Neural crest cell (in vitro differentiated cells): ENCODE measurements at places on chromosomes 11 and 22. TPM values are rescaled to one million over a fixed set of nuclear protein-coding genes. Genes with fewer than 3 reads are reported as not detected.
A peak's percentile ranks its signal among the peaks of the same experiment; 100 is the strongest.

GRCh38 chr22:48683640-48684039 is 1144.0 kb downstream of the BRD1 start:
- H3K27ac ChIP-seq = no peak overlapping the region
- no peaks in the 10 kb centered on the region for H3K27me3 ChIP-seq
- H3K4me3 ChIP-seq = no peak overlapping the region

DNA sequence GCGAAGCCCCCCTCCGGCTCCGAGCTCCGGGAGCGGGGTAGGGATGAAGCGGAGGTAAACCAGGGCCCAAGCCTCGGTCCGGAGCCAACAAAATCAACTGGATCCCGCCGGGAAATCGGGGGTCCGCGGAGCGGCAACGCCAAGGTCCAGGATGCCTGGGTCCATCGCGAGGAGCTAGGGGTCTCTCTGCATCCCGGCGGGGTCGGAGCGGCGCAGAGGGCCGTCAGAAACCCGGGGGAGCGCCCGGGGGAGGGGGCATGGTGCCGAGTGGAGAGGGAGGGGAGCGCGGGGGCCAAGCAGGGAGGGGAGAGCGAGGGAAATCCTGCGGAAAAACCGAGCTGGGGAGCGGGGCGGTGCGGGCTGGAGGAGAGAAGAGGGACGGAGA is 51.8 kb downstream of the SLC22A12 start:
- peaks cover 42% of the 10 kb centered on the region for H3K27me3 ChIP-seq
- DNase-seq = no peak
- H3K4me1 ChIP-seq = peaks cover 27% of the 10 kb centered on the region
- H3K4me3 ChIP-seq = no peak overlapping the region
- no peak overlapping the region for H3K27ac ChIP-seq

- no peaks in the 10 kb centered on the region for H3K36me3 ChIP-seq
- no peak for DNase-seq
- H3K4me3 ChIP-seq = no peak overlapping the region
- H3K27ac ChIP-seq = no peak overlapping the region
- H3K27me3 ChIP-seq = peaks cover 6% of the 10 kb centered on the region
Measured at GRCh38 chr22:45448431-45448830, 34.9 kb downstream of the RIBC2 start.

GRCh38 chr22:41425660-41426365 is 20.8 kb downstream of the TOB2 start:
- H3K27me3 ChIP-seq = no peaks in the 10 kb centered on the region
- H3K36me3 ChIP-seq = no peaks in the 10 kb centered on the region
- peak overlapping the region; percentile 31 for H3K27ac ChIP-seq
- no peaks in the 10 kb centered on the region for H3K4me1 ChIP-seq
- no peak for DNase-seq

DNA sequence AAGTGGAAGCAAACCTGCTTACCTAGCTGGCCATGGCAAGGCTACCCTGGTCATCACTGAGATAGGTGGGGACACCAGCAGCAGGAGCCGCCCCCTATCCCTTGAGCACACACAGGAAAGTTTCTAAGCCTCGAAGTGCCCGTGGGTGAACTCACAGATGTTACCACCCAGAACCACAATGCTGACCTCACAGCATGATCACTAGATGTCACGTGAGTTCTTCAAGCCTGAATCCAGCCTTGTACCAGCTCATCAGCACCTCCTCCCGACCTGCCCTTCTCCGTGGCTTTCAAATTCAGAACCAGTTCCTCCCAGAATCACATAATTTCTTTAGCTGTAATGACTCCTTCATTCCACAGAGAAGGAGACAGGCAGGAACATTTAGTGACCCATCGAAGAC is 24.7 kb upstream of the TIMP3 start:
- DNase-seq = no peak
- H3K4me1 ChIP-seq = peaks cover 13% of the 10 kb centered on the region
- H3K36me3 ChIP-seq = peaks cover 6% of the 10 kb centered on the region
- H3K27me3 ChIP-seq = no peaks in the 10 kb centered on the region
- H3K27ac ChIP-seq = no peak overlapping the region

DNA sequence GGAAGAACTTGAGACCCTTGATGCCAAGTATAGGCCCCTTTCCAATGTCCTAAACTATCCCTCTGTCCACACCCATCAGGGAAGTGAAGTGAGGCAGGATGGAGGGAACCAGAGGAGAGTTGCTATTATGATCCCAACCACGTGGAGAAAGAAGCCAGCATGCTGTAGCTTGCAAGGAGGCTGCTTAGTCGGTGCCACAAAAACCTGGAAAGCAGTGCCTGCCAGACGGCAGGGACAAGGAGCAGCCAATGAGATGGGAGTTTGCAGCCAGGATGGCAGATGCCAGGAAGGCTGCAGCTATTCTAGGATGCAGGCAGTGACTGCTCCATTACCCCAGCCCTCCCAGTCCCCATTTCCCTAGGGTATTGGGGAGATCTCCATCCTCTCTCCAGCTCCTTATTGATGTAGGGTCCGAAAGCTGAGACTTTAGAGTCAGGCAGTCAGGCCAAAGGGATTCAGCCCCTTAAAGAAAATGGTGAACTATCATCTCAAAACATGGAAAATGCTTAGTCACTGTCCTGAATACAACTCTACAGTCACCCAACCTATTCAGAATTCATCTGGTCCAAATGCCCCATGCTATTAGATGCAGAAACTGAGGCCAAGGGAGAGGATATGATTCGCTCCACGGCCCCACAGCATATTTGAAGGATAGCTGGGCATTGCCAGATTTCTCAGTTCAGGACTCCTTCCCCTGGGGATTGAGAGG is 18.4 kb upstream of the LRRC55 start:
- no peak for DNase-seq
- H3K4me3 ChIP-seq = no peak overlapping the region
- H3K36me3 ChIP-seq = no peaks in the 10 kb centered on the region
- no peak overlapping the region for H3K27ac ChIP-seq
- H3K27me3 ChIP-seq = peaks cover 9% of the 10 kb centered on the region

DNA sequence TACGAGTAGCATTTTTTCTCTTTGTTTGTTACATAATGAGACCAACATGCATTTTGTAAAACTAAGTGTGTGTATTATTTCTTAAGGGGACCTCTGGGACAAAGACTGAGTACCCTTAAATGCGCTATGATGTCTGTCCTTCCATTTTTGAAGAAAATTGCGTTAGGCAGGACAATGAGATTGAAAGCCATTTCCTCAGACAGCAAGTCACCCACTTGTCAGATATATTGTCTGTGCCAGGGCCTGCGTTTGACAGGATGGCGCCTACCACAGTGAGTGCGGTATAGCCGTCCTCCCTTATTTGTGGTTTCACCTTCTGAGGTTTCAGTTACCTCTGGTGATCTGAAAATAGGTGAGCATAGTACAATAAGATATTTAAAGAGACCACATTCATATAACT is 2.2 kb downstream of the AP2A2 start:
- H3K36me3 ChIP-seq = no peaks in the 10 kb centered on the region
- DNase-seq = no peak
- H3K27ac ChIP-seq = no peak overlapping the region
- H3K4me3 ChIP-seq = peak overlapping the region; percentile 84
- H3K4me1 ChIP-seq = peaks cover 36% of the 10 kb centered on the region
- no peaks in the 10 kb centered on the region for H3K27me3 ChIP-seq

DNA sequence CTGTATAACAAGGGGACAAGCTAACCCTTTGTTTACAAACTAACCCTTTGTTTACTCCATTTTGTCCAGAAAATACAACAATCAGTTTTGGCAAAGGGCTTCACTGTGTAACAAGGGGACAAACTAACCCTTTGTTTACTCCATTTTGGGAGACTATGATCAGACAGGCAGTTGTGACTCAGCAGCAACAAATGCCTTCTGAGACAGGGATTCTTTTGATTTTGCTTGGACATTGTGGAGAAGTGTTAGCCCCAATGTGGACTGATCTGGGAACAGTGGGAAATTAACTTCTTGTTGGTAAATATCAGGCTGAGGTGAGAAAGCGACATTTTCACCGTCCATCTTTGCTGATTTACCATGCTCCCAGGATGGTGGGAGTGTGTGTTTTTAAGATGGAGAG is 983 bp downstream of the EHF start:
- no peak for DNase-seq
- H3K27me3 ChIP-seq = no peaks in the 10 kb centered on the region
- H3K4me1 ChIP-seq = peaks cover 10% of the 10 kb centered on the region
- no peak overlapping the region for H3K27ac ChIP-seq

GRCh38 chr11:17600316-17601255 is 53.5 kb downstream of the OTOG start:
- H3K27ac ChIP-seq = peak overlapping the region; percentile 78
- H3K4me3 ChIP-seq = no peak overlapping the region
- no peaks in the 10 kb centered on the region for H3K36me3 ChIP-seq
- H3K27me3 ChIP-seq = peaks cover 26% of the 10 kb centered on the region
- DNase-seq = no peak
- peaks cover 4% of the 10 kb centered on the region for H3K4me1 ChIP-seq

GRCh38 chr11:57787920-57788702 is 26.5 kb downstream of the CTNND1 start:
- no peaks in the 10 kb centered on the region for H3K27me3 ChIP-seq
- H3K36me3 ChIP-seq = peaks cover 5% of the 10 kb centered on the region
- DNase-seq = no peak
- H3K27ac ChIP-seq = peak overlapping the region; percentile 61

GRCh38 chr11:11218629-11218986 is 134.4 kb downstream of the CSNK2A3 start:
- H3K27me3 ChIP-seq = no peaks in the 10 kb centered on the region
- H3K4me3 ChIP-seq = no peak overlapping the region
- no peak overlapping the region for H3K27ac ChIP-seq
- no peak for DNase-seq
- H3K36me3 ChIP-seq = no peaks in the 10 kb centered on the region

DNA sequence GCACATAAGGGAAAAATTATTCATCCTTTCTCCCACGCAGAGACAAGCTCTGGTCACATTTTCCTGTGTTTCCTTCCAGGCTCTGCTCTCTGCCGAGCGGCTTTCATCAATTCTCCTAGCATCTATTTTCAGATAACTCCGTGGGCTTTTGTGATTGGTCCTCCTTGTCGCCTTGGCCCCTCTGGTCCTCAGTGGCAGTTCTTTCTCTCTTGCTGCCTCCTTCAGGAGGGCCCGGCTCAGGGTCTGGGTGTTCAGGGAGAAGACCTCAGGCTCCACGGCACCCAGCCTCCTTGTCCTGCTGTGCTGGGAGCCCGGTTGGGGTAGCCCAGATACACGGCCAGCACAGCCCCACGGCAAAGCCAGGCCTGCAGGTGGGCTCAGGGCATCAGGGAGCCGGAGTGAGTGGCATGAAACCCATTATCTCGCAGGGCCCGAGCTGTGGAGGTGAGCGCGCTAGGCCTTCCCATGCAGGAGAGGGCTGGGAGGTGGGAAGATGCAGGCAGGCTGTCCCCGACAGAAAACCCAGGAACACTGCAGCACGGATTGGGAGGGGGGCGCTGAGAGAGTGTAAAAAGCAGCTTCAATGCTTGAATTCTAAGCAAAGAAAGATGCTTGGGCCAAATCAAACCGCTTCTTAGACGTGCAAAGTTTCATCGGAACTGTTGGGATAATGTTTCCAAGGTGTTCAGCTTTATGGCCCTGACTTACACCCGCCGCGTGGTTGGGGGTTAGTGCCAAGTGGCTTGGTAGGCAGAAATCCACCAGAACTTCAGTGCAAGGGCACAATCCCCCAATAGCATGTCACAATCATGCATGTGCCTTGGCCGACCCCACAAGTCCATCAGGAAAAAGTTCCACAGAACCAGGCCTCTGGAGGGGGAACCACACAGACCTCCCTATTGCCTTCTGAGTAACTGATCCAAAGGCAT is 81.9 kb upstream of the WNT7B start:
- DNase-seq = no peak
- peaks cover 26% of the 10 kb centered on the region for H3K27me3 ChIP-seq

DNA sequence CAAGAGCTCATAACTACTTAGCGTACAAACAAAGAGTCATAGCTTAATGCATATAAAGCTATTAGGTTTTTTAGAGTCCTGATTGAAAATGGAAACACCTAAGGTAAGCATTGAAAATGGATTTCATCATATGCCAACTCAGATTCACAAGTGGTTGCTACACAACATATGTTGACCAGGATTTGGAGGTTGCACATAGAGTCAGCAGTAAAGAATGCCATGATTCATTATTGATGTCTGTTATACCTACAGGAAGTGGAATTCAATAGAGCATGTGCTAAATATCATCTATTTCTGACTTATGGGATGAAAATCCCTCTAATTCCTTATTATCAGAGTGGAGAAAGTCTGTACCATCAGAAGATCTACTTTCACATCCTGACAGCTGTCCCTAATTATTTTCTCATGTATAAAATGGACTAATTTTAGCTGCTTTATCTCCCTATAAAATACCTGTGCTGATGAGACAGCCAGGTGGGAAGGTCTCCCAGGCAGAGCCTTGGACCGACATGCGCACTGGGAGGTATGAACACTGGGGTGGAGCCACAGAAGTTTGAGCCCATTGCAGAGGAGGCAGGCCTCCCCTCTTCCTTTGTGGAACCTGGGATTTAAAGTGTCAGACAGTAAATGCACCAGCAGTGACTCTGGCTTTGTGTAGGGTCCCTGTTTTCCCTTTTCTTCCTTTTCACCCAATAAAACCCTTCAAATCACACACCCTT is 204.2 kb downstream of the AASDHPPT start:
- no peak for DNase-seq
- H3K36me3 ChIP-seq = no peaks in the 10 kb centered on the region
- no peak overlapping the region for H3K27ac ChIP-seq
- no peak overlapping the region for H3K4me3 ChIP-seq

- H3K36me3 ChIP-seq = peaks cover 19% of the 10 kb centered on the region
- DNase-seq = no peak
- H3K27me3 ChIP-seq = no peaks in the 10 kb centered on the region
- H3K27ac ChIP-seq = no peak overlapping the region
Measured at GRCh38 chr11:67230406-67230805, 35.9 kb upstream of the GRK2 start.

The DTX4 gene
- total RNA-seq = 129 and 139 TPM in 2 replicates

The FAM111B gene
- 35.1 and 35.4 TPM in 2 replicates for total RNA-seq

The VWA5A gene
- total RNA-seq = 6.1 and 6.4 TPM in 2 replicates

The MS4A3 gene
- not detected in 2 replicates for total RNA-seq

The CFAP300 gene
- 6.2 and 6.4 TPM in 2 replicates for total RNA-seq

The HEPHL1 gene
- total RNA-seq = not detected in 2 replicates

The SPA17 gene
- total RNA-seq = 18.2 and 19.1 TPM in 2 replicates

The ATM gene
- 68.5 and 77.3 TPM in 2 replicates for total RNA-seq

The RFPL1 gene
- not detected in 2 replicates for total RNA-seq

The TMPRSS5 gene
- total RNA-seq = 6.5 and 8.6 TPM in 2 replicates

The TEX12 gene
- 0.41 TPM in 1 of 2 replicates, not detected in the other for total RNA-seq

The NTM gene
- 11.3 and 13.2 TPM in 2 replicates for total RNA-seq

The MMP8 gene
- not detected in 2 replicates for total RNA-seq
